ENCODE measurements at places on chromosomes 16 and 17.

DNA sequence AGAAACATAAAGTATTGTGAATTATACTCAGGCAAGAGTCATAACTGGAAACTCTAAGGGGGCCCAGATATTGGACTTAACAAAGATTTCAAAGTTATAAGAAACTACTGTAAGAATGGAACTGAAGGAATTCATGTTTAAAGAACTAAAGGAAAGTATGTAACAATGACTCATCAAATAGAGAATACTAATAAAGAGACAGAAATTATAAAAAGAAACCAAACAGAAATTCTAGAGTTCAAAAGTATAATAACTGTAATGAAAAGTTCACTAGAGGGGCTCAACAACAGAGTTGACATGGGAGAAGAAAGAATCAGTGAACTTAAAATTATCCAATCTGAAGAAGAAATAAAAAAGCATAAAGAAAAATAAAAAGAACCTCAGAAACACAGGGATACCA, 55.4 kb downstream of the ADCY9 start:
- no peak for DNase-seq

GRCh38 chr16:17561056-17561455, 90.3 kb upstream of the XYLT1 start:
- no peak for DNase-seq

DNA sequence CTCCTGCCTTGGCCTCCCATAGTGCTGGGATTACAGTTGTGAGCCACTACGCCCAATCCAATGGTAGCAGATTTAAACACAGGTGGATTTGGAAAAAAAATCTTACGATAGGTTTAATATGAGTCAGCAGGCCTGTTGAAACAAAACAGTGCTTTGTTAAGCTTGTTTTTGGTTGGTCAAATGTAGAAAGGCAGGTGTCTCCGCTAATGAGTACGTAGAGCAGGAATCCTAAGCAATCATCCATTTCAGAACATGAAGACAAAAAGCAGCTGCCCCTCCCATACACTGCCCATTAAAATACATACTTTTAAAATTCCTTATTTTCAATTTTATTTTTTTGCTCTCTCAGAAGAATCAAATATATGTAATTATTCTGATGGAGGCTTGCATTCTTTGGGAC, 1.9 kb upstream of the WWOX start:
- DNase-seq, result no peak

DNA sequence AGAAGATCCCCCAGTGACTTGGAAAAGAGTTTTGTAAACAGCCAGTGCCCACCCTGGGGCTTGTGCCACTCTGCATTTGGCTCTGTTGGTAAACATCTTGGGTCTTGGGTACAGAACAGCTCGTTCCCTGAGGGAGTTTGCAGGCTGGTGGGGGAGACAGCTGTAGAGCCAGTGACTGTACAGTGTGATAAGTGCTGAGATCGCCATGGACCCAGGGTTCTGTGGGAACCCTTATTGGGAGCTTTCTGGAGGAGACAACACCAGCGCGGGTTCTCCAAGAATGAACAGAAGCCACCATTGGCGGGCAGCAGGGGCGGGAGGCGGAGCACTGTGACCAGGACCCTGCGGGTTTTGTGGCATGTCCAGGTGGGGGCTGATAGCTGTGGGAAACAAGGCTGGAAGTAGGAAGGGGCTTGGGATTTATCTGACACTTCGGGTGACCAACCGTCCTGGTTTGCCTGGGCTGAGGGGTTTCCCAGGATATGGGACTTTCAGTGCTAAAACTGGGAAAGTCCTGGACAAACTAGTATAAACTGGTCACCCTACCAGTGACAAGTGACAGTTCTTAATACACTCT, 2.9 kb downstream of the CLEC16A start:
- DNase-seq, result no peak

DNA sequence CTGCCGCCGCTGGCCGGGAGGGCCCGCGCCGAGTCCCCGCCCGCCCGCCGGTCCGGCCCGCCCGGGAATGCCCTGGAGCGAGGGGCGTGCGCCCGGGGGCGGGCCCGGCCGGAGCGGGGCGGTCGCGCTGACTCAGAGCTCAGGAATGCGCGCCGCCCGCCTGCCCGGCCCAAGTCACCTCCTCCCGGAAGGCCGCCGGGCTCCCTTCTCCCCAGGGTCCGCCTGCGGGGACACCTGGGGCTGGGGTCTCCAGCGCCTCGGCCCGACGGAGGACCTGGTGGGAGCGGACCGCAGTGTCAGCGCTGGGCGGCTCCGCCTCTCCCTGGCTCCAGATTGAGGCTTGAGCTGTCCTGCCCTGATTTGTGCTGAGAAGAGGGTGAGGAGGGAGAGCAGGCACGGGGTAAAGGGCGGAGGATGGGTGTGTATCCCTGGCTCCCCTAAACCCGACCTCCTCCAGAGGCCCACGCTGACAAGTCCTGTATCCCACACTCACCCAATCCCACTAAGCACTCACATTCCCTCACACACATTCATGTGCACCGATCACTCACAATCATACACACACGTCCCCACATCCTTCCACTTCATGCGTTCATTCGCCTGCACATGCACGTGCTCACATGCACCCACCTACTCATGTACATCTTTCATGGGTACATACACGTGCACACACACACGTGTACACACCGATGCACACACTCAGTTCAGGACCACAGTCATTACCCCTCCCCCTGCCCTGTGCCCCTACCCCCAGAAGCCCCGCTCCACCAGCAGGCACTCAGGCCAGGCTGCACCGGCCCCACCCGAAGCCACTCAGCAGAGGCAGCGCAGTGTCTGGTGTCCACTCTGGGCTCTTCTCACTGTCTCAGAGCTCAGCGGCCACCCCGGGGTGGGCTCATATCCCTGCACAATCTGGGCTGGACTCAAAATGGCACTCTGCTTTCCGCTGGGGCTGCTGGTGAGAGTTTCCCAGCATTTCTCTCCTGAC, at the start of gene RHBDF1:
RHBDF1 (minus strand) TSS at position 71 of the 988 bp plus-strand sequence. CDS start 7,616 bp downstream, outside the sequence.
- no peak for DNase-seq

DNA sequence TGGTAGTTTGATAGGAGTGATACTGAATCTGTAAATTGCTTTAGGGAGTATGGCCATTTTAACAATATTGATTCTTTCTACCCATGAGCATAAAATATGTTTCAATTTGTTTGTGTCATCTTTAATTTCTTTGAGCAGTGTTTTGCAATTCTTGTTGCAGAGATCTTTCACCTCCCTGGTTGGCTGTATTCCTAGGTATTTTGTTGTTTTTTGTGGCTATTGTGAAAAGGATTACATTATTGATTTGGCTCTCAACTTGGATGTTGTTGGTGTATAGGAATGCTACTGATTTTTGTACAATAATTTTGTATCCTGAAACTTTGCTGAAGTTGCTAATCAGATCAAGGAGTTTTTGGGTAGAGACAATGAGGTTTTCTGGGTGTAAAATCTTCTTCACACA, 3.2 kb downstream of the KRTAP9-9 start:
- no peak for DNase-seq

- no peak for DNase-seq
Measured at GRCh38 chr16:24140730-24141129, 115.4 kb upstream of the CACNG3 start.

- DNase-seq, result no peak
Measured at GRCh38 chr16:78764478-78764877, 665.0 kb downstream of the WWOX start.

DNA sequence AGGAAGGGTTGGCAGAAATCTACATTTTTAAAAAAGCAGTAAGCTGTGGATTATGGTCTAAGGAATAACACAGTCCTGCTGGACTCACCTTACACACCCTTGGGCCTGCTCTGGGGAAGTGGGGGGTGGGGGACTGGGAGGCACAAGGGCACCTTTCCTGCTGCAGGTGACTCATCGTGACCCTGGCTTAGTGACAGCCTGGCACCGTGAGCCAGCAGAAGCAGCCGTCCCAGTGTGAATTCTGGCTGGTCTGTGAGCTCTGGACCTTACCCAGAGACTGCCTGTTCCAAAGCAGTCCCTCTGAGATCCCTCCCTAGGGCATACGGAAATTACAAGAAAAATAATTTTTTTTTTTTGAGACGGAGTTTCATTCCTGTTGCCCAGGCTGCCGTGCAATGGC, 4.2 kb upstream of the CRK start:
- no peak for DNase-seq

DNA sequence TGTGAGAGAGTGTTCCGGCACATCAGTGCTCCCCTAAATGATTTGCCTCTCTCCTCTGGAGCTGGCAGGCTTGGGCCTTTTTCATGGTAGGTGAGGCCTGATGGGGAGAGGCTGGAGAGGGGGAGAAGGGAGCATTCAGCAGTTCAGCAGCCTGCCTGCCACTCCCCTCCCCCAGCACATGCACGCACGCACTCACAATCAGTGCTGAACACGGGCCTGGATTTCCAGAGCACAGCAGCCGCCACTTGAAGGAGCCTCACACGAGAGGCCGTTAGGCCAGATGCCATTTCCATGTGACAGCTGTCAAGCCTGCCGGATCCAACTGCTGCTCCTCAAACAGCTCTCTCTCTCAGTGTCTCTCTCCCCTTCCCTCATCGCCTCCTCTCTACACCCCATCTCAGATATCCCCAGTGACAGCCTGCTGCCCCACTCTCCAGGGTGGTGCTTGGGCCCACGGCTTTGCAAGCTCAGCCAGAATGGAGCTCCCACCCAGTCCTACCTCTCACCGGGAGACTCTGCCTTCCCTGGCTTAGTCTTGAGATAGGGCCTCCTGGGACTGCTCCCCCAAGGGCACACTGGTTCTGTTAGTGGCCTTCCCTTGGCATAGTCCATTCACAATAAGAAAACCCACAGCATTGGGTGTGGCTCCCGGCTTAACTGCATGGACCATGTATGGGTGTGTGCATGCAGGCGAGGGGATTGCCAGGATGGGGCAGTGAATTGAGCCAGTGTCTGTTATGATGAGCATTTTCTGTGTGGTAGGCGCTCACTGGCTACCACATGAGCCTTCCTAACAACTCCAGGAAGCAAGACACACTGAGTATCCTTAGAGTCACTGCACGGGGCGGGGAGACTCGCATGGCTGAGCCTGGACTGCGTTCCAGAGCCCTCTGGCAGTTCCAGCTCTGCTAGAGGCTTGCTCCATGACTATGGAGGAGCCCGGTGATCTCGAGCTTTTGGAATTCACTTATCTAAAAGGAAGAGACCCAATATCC, 226.2 kb downstream of the CCDC182 start:
- no peak for DNase-seq

DNA sequence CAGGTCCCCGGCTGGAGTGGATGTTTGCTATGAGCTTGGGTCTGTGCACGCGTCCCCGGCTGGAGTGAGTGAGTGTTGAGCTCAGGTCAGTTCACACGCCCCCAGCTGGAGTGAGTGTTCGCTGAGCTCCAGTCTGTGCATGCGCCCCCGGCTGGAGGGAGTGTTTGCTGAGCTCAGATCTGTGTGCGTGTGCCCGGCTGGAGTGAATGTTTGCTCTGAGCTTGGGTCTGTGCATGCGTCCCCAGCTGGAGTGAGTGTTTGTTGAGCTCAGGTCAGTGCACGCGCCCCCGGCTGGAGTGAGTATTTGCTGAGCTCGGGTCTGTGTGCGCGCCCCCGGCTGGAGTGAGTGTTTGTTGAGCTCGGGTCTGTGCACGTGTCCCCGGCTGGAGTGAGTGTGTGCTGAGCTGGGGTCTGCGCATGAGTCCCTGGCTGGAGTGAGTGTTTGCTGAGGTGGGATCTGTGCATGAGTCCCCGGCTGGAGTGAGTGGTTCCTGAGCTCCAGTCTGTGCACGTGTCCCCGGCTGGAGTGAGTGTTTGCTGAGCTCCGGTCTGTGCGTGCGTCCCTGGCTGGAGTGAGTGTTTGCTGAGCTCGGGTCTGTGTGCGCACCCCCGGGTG, 284.2 kb downstream of the SNX29 start:
- DNase-seq, result no peak

DNA sequence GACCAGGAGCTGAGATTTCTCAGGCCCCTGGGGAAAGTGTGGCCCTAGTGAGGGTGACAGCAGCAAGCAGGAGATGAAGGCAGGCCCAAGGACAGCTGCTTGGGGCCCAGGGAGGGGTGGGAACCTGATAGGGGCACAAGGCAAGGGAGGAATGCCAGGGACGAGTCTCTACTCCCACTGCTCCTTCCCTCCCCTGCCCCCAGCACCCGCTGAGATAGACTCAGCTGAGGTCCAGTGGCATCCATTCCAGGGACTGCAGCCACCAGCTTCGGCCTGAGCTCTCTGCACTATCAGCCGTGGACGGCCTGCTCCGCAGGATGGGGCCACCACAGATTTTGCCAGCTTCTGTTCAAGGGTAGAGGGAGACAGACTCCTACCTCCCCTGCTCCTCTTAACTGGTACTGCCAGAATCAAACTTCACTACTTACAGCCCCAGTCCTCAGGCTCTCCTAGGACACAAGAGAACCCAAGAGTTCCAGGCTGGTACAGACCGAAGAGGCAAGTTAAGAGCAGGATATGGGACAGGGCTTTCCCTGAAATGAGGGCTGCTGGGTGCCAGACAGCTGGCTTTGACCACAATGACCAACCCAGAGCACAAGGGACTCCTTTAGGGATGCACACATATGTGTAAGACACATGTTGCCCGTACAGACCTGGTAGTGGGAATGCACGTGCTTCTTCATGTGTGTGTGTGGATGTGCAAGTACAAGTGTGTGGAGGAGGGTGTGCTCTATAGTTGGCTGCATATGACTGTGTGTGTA, 5.5 kb downstream of the CACNB1 start:
- no peak for DNase-seq
